ENCODE measurements at places on chromosomes 1 and 21.

DNA sequence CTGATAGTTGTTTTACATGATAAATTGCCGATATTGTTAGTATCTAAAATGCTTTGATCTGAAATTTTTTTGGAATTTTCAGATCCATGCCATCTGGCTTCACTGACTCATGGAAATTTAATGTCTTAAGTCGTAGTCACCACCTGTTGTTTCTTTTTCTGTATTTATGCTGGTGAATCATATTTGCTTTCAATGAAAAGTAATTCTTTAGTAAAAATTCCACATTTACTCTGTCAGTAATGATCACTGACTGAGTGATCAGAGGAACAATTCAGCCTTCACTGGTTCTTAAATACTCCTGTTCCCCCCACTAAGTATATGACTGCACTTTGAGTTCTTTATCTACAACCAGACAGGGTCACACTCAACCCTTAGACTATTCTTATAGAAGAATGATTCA, 185.6 kb upstream of the NRIP1 start:
- no peak for DNase-seq

DNA sequence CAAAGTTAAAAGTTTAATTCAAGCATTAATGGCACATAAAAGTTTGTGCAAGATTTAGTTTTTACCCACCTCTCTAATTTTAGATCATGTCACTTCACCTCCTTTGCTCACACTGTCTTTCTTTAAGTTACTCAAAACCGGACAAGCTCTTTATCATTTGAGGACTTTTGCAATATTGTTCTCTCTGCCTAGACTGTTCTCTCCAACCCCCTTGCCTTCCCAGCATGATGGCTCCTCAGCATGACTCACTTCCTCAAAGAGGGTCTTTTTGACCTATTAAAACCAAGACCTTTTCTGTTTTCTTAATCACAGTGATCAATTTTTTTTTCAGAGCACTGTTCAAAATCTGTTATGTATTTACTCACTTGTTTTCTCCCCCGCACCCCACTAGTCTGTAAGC, 61.3 kb downstream of the XKR8 start:
- DNase-seq = no peak

GRCh38 chr1:118826669-118827068, 161.5 kb downstream of the TBX15 start:
- DNase-seq = no peak

- no peak for DNase-seq
These were observed 9.2 kb upstream of the CBR3 start for GRCh38 chr21:36125512-36126207.

- peak; percentile 38 for DNase-seq
These were observed 52.0 kb downstream of the CD2 start for GRCh38 chr1:116806245-116806644.

DNA sequence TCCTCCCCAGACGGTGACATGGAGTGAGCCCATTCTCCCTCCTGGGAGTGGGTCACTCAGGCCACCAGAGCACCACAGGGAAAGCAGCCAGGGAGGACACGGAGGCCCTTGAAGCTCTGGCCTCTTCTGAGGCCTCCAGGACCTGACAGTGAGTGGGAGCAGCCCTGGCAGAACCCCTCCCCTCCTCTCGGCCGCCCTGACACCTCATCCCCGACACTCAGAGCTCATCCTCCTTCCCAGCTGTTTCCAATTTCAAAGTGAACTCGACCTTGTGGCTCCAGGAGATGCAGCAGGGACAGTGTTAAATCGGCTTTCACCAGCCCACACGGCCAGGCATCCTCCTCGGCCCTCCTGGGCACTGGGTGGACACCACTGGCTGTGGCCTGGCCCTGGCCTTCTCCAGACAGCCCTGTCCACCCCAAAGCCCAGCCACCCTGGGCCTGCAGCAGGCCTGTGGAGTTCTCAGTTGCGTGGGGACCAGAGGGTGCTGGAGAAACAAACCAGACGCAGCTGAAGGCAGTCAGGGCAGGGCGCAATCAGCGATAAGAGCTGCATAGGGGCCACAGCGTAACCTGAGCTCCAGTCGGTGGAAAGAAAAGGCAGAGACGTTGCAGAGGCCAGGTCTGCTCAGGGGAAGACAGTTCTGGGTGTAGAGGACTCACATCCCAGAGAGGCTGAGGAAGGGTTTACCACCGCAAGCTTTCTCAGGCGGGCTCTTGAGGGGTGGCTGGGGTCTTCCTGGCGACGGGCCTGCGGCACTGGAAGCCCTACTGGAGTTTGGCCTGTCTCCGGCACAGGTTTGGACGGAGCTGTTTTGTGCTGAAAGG, 27.1 kb downstream of the FTCD start:
- DNase-seq = peak; percentile 43
